ENCODE measurements at places on chromosomes 3 and 15.

- DNase-seq, result peak; percentile 74
These were observed 75.9 kb downstream of the TNIK start for GRCh38 chr3:171384101-171384891.

- DNase-seq, result no peak
These were observed 70.2 kb upstream of the TRPM1 start for GRCh38 chr15:31171731-31172130.

GRCh38 chr15:41010345-41010744, 57.1 kb downstream of the CHAC1 start:
- DNase-seq, result no peak

DNA sequence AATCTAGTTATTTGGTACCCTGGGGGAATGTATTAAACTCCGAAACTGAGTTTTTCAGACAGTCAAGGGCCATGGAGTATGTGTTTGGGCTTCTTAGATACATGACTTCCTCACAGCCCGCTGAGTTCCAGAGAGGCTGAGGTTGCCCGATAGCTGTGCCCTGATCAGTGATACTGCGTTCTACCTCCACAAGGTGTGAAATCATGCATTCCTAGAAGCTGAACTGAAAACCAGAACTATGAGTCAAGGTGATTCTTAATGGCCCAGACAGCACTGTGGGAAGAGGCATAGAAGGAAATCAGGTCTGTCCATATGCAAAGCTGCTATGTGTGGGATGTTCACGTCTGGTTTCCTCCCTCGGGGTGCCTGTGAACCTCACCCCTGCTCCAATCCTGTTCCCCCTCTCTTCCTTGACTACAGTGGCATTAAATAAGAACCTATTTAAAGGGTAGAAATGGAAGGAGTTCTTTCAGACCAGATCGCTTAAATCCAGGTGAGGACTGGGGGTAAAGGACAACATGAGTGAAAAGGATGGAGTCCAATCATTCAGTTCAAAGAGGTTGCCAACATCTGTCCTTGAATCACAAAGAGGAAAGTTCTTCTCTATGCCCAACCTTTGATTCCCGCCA, 74.3 kb downstream of the MYO1E start:
- no peak for DNase-seq

GRCh38 chr15:85008474-85009260, 27.0 kb downstream of the PDE8A start:
- no peak for DNase-seq

- no peak for DNase-seq
These were observed 504.7 kb upstream of the NR2F2 start for GRCh38 chr15:95825671-95826411.

GRCh38 chr15:99959326-99959725, 226.1 kb upstream of the LYSMD4 start:
- no peak for DNase-seq

- no peak for DNase-seq
These were observed 404.7 kb upstream of the TGFBR2 start for GRCh38 chr3:30201715-30202114.

DNA sequence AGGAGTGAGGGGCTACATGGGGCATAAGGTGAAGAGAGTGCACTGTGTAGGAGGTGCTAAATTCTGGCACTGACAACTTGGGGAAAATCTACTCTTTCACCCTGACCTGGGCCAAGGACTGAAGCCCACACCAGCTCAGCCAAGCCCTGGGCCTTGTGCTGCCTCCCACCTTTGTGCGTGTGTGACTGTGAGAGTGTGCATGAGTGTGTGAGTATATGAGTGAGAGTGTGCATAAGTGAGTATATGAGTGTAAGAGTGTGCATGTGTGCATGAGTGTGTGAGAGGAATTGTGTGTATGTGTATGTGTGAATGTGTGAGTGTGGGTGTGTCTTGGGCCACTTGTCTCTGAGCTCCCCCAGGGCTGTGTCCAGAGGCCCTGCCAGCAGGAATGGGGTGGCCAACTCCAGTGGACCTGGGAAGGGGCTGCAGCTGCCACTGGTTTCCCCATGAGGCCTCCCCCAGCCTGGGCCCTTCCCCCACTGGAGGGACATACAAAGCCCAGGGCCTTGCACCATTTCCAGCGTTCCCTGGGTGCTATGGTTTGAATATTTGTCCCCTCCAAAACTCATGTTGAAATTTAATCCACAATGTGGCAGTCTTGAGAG, 15.2 kb downstream of the C3orf22 start:
- peak; percentile 3 for DNase-seq

- DNase-seq, result no peak
These were observed 661.4 kb downstream of the RBMS3 start for GRCh38 chr3:29942297-29942696.

GRCh38 chr15:91228890-91229289, 128.8 kb downstream of the SV2B start:
- no peak for DNase-seq

GRCh38 chr3:77204788-77205187, 164.9 kb downstream of the ROBO2 start:
- no peak for DNase-seq

GRCh38 chr3:119627461-119627860, 29.8 kb downstream of the PLA1A start:
- DNase-seq, result no peak

GRCh38 chr3:127412578-127413317, 124.9 kb upstream of the PRR20G start:
- no peak for DNase-seq

DNA sequence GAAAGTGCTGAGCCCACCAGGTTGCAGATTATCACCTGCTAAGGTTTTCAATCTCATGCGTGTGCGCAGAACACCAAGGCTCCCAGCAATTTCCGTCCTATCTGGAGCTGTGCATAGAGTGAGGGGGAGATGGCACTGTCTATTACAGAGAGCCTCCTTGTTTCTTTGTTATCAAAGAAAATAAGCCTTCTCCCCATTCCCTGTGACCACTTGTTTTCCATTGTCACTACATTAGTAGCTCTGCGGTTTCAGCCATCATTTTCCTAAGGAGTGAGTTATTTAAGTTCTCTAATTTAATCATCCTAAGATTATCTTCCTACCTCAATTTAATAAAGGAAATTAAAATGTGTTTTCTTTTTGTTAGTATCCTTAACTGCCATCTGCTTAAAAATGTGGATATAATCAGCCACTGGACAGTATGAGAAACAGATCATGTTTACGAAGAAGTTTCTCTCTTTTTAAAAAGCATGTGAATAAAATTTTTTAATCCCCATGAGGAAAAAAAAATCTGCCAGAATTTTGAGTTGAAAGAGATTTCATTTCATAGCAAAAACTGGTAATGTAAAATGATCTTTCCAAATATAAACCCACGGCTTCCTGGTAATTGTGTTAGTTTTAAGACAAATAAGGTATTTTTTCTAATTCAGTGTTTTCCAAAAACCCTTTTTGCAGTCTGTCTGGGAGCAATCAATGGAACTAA, 172.3 kb upstream of the UBE2E1 start:
- no peak for DNase-seq

GRCh38 chr3:166554023-166554422, 716.8 kb upstream of the BCHE start:
- peak; percentile 74 for DNase-seq

- peak; percentile 62 for DNase-seq
These were observed 791 bp downstream of the GYG1 start for GRCh38 chr3:148992027-148992634.

- no peak for DNase-seq
These were observed 376.8 kb upstream of the THBS1 start for GRCh38 chr15:39204031-39204430.

- no peak for DNase-seq
These were observed 7.5 kb downstream of the SOX2 start for GRCh38 chr3:181718987-181719911.

GRCh38 chr3:37943126-37943525, 47.5 kb upstream of the VILL start:
- DNase-seq, result no peak

- no peak for DNase-seq
These were observed 746.8 kb upstream of the LMCD1 start for GRCh38 chr3:7754653-7755441.

DNA sequence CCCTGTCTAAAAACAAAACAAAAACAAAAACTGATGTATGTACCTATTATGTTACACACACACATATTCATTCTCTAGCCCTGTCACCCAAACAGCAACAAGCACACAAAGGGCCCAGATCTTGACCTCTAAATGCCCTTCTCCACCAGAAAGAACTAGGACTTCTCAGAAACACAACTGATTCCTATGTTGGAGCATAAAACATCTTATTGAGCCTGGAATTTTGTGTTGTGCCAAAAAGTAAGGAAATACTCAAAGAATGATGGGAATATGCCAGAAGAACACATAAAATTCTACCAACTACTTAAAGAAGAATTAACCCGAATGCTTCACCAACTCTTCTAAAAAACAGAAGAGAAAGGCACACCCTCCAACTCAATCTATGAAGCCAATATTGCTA, 66.7 kb upstream of the OCA2 start:
- DNase-seq, result no peak

DNA sequence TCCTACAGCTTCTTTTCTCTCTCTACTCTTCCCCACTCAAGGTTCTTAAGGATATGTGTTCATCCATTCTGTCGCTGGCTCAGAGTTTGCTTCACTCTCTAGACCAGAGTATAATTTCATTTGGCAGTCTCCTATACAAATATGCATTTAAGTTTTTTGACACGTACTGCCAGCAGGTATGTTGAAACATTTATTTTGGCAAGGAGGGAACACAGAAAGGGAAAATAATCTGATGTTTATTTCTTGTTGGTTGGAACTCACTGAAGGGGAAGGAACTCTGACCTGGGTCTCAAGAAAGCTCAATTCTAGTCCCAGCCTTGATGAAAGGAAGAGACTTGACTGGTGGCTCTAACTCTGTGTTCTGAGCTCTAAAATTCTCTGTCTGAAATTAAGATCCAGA, 21.6 kb downstream of the FANCD2 start:
- no peak for DNase-seq

- no peak for DNase-seq
These were observed 188.5 kb downstream of the TPRG1 start for GRCh38 chr3:189360291-189360690.

DNA sequence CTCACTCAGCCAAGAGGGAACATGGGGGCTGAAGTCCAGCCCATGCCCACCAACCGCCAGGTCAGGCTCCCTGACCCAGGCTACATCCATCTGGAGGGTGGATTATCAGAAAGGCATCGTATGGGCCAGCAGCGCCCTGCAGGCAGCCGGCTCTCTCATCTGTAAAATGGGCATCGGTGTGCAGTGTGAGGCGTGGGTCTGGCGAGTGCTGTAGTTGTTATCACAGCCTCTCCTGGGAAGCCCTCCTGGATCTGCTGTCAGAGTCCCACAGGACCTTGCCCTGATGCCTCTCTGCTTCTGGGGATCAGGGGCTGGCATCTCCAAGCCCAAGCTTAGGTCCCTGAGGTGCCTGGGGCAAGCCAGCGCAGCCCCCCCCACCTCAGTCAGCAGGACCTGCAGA, 27.4 kb downstream of the CFAP100 start:
- DNase-seq, result no peak

DNA sequence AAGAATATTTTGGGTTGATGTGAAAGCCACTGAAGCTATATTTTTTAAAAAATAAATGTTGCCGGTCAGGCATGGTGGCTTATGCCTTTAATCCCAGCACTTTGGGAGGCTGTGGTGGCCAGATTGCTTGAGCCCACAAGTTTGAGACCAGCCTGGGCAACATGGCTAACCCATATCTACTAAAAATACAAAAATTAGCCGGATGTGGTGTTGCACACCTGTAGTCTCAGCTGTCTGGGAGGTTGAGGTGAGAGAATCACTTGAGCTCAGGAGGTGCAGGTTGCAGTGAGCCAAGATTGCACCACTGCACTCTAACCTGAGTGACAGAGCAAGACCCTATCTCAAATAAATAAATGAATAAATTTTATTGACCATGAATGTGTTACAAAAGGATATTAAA, 39.6 kb downstream of the GOLM2 start:
- DNase-seq, result no peak

DNA sequence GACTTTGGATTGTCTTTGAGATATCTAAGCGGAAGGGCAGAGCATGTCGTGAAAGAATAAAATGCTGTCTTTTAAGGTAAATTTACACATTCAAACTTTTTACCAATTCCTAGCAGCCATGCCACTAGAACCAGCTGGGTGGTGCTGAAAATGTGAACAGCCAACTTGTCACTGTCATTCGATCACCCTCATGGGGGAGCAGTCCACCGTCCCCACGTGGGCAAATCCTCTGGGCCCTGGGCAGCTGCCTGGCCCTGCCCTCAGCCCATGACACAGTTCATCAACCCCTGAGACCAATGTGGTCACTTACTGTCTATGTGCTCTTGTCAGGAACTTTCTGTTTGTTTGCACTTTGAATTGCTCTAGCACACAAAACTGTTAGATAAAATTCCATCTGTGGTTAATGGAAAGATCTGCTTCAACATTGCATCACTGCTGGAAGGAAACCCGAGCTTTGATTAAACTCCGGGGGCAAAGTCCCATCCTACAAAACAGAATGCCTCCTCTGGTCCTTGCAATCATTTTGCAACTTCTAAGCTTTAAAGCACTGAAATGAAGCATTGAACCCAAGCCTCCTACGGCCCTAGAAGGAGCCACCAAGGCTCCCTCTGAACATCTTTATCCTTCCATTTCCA, 50.1 kb downstream of the PCSK6 start:
- DNase-seq, result no peak

DNA sequence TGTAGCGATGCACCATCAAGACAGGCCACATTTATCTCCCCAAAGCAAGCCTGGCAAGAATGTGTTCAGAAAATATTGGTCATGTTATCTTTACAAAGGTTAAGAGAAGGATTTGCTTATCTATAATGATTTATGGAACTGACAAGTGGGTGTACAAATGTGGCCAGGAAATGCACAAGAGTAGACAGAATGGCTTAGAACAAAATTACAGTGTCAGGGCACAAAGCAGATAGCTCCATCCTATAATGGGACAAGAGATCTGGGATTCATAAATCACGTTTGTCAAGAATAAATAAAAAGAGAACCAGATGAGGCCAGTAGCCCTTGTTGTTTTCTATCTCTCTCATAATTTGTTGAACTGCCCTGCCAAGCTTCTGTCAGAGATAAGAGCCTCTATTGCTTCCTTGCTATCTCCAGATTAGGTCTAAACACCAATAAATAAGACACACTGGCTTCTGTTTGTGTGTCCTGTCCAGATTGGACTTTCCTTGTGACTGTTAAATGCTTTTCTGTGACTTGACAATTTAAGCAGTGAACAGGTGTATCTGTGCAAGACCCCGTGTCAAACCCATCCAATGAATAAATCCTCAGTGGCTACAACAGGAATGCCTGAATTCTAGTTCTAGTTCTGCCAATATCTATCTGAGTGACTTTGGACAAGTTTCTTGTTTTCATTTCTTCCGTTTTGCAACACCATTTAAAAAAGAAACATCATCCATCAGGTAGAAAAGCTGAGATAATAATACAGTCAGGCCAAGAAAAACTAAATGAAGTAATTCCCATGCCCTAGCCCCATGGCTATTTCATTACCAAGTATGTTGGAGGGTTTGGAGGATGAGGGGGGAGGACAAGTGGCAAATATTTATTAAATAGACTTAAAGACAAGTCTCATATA, 157.2 kb downstream of the DCLK3 start:
- DNase-seq, result no peak

Measured in HAP-1 (cell line).